ENCODE measurements at places on chromosomes 12 and 14. TPM values are rescaled to one million over a fixed set of nuclear protein-coding genes. Genes with fewer than 3 reads are reported as not detected.

CRIP2 gene
- 38.7 TPM for total RNA-seq

DNA sequence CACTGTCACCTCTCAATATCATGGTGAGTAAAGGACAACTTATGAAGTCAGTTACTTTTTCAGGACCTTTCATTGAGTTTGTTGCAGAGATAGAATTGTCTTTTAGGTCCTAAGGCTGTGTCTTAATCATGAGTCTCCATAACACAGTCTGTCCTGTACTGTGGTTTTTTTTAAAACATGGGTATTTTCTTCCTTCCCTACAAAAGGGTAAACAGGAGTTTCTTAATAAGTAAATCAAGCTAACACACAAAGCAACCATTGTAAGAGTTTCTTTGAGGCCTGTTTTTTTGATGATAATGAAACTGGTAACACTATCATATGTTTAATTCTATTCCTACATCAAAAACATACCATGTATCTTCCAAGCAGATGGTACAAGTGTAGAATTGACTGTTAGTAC is 101.4 kb downstream of the PLEKHA5 start:
- no peak for DNase-seq
- H3K27ac ChIP-seq, result no peak overlapping the region
- no peaks in the 10 kb centered on the region for H3K36me3 ChIP-seq
- no peak overlapping the region for H3K4me3 ChIP-seq

DNA sequence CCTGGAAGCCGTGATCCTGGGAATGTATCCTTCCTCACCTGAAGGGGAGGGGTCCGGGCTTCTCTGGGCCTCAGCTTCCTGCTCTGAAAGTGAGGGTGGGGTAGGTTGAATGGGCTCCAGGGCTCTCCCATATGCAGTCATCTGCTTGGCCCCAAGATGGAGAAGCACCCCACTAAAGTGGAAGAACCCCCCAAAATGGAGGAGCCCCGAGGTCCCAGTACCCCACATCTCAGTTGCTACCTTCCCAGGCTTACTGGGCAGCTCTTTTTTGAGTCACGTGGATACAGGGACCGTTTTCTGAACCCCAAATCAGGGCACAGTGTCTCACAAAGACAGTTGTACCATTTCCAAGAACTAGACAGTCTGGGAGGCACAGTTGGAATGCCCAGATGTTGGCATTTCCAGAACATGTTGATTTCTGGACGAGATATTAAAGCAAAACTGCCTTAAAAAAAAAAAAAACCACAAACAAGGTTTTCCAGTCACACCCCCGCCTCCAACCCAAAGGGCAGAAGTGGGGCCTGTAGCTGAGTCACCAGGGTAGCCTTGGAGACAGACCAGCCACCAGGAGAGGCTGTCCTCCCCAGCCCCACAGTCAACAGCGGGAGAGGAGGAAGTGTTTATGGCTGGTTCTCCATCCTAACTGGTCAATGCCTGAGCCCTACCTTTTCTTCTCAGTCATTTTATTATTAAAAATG is 12.1 kb downstream of the VASH1 start:
- H3K27me3 ChIP-seq, result peaks cover 22% of the 10 kb centered on the region
- H3K4me1 ChIP-seq, result peaks cover 9% of the 10 kb centered on the region
- H3K27ac ChIP-seq, result no peak overlapping the region
- no peak for DNase-seq

PTGDR gene
- total RNA-seq, result 6.3 TPM

TMEM30B gene
- total RNA-seq, result 2.3 TPM

DNA sequence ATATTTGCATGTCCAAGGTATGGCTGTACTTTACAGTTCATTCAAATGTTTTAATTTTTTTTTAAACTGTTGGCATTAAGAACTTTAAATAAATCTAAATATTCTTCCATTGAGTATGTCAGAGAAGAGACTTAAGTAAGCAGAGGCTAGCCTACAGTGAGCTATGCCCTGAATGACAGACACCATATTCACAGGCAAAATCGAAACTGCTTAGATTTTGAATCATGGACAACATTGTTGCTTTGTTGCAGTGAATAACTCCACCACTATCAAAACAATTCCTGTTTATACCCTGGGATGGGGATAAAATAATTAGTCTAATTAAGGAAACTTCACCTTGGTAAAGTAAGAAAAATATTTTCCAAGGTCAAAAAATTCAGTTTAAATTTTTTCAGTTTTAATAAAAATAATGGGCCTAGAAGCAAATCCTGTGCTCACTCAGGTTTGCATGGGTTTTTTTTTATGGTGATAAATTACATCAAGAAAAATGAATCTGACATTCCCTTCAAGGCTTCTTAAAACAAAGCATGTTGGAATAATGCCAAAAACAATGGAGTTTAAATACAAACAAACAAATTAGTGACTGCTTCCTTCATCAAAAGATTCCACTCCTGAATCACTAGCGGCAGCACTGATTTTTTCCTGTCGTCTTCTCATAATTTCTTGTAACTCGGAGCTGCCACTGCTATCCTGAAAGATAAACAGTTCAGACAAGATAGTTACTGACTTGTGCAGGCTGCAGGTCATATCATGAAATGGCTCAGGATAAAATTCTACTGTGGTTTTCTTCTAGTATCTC is 168.2 kb downstream of the EPS8 start:
- no peak overlapping the region for H3K27ac ChIP-seq
- H3K27me3 ChIP-seq, result no peaks in the 10 kb centered on the region
- DNase-seq, result no peak
- H3K4me3 ChIP-seq, result no peak overlapping the region
- H3K4me1 ChIP-seq, result no peaks in the 10 kb centered on the region

PSMA3 gene
- total RNA-seq, result 139 TPM

AQP6 gene
- not detected for total RNA-seq

DNA sequence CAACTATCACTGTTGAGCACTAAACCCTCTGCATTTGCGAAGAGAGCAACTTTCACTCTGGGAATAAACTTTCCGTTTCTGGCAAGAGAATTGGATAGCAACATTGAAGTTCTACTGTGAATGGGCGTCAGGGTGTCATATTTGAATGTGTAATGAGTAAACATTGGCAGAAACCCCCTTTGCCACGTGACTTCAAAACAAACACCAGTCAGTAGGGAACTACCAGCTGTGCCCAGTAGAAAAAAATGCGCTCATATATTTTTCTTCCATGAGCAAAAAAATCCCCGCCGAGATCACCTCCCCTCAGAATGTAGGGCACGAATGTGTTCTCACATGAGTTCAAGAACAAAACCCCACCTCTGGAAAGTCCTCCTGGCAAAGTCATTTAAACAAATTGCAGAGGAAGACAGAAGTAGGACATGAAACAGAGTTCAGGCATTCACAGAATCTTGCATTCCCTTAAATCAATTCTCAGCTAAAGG is 80.6 kb downstream of the BTG1 start:
- peak overlapping the region; percentile 30 for H3K27ac ChIP-seq
- peaks cover 10% of the 10 kb centered on the region for H3K4me1 ChIP-seq
- no peaks in the 10 kb centered on the region for H3K36me3 ChIP-seq
- no peaks in the 10 kb centered on the region for H3K27me3 ChIP-seq
- DNase-seq, result peak; percentile 81

GRCh38 chr14:23538050-23538718 is 13.4 kb downstream of the ZFHX2 start:
- no peak overlapping the region for H3K4me3 ChIP-seq
- peaks cover 3% of the 10 kb centered on the region for H3K4me1 ChIP-seq
- no peak for DNase-seq
- peaks cover 7% of the 10 kb centered on the region for H3K27me3 ChIP-seq
- no peak overlapping the region for H3K27ac ChIP-seq

GRCh38 chr12:75478116-75478794 is 2.3 kb upstream of the GLIPR1 start:
- no peaks in the 10 kb centered on the region for H3K27me3 ChIP-seq
- H3K4me3 ChIP-seq, result no peak overlapping the region
- no peaks in the 10 kb centered on the region for H3K36me3 ChIP-seq

RASAL1 gene
- total RNA-seq, result 2.9 TPM

- no peak overlapping the region for H3K4me3 ChIP-seq
- H3K4me1 ChIP-seq, result no peaks in the 10 kb centered on the region
- DNase-seq, result no peak
- peaks cover 17% of the 10 kb centered on the region for H3K27me3 ChIP-seq
- H3K27ac ChIP-seq, result no peak overlapping the region
- H3K36me3 ChIP-seq, result no peaks in the 10 kb centered on the region
These were observed 134.2 kb downstream of the DICER1 start for GRCh38 chr14:95023115-95023514.

SELPLG gene
- total RNA-seq, result 111 TPM

DNA sequence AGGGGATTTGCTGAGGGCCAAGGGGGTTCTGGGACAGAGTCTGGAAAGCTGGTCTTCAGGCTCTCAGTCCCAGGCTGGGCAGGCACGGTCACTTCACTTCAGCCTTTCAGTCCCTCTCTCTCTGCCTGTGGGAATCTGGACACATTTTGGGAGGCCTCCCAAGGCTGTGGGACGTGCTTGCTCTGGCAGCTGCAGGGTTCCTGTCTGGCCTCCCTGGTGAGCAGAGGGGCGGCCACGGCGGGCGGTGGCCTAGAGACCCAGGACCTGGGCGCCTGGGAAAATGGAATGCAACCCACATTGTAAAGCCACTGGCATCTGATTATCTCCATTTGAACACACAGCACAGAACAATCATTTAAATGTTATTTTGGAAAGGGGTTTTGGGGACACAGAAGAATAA is 10.1 kb upstream of the ALDH2 start:
- peaks cover 38% of the 10 kb centered on the region for H3K36me3 ChIP-seq
- H3K27ac ChIP-seq, result no peak overlapping the region
- H3K27me3 ChIP-seq, result no peaks in the 10 kb centered on the region
- no peak for DNase-seq

GRCh38 chr14:78975734-78976133 is 805.6 kb downstream of the NRXN3 start:
- H3K36me3 ChIP-seq, result no peaks in the 10 kb centered on the region
- H3K27me3 ChIP-seq, result no peaks in the 10 kb centered on the region
- no peaks in the 10 kb centered on the region for H3K4me1 ChIP-seq
- no peak overlapping the region for H3K27ac ChIP-seq
- DNase-seq, result no peak
- H3K4me3 ChIP-seq, result no peak overlapping the region

DNA sequence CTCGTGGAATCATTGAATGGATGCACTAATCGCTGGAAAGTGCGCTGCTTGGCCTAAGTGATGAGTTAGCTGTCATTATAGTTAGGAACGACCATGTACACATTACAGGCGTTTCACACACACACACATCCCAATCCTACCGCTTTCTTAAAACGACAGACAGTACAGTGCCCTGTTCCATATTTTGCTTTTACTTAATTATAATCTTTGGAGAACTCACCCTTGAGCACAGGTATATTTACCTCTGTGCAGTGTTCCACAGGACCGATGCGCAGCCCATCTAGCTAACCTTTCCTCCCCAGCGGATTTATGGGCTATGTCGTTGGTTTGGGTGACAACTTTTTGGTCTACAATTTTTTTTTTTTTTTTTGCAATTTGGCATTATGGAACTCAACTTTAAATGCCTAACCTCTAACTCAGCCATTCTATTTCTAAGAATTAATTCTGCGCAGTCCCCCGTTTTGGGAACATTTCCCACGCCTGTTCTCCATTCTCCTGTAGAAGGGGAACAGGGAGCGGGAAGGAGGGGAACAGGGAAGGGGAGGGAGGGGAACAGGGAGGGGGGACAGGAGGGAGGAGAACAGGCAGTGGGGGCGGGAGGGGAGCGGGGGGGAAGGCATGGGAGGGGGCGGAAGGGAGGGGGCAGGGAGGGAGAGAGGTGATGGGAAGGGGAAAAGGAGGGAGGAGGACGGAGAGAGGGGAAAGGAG is 663 bp upstream of the ULK1 start:
- H3K4me1 ChIP-seq, result peaks cover 24% of the 10 kb centered on the region
- peak overlapping the region; percentile 29 for H3K27ac ChIP-seq
- DNase-seq, result no peak
- no peaks in the 10 kb centered on the region for H3K27me3 ChIP-seq

DNA sequence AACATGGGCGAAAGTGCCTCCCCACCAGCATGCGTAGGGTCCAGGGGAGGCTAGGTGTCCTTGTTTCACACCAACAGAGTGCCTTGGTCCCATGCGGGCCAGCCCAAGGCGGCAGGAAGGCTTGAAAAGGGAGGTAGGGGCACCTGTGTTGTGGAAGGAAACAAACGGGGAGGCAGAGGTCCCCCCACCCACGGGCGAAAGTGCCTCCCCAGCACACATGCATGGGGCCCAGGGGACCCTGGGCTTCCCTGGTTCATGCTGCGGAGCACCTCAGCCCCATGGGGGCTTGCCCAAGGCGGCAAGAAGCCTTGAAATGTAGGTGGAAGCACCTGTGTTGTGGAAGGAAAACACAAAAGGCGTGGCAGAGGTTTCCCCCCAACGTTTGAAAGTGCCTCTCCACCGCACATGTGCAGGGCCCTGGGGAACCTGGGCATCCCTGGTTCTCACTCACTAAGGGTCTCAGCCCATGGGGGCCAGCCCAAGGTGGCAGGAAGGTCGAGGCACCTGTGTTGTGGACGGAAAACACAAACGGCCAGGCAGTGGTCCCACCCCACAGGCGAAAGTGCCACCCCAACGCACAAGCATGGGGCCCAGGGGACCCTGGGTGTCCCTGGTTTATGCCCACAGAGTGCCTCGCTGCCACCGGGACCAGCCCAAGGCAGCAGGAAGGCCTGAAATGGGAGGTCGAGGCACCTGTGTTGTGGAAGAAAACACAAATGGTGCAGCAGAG is 374.7 kb downstream of the ALG10 start:
- H3K27me3 ChIP-seq, result no peaks in the 10 kb centered on the region
- H3K4me1 ChIP-seq, result no peaks in the 10 kb centered on the region
- H3K36me3 ChIP-seq, result no peaks in the 10 kb centered on the region
- no peak overlapping the region for H3K4me3 ChIP-seq

GRCh38 chr12:60255044-60255443 is 659.2 kb downstream of the SLC16A7 start:
- no peaks in the 10 kb centered on the region for H3K27me3 ChIP-seq
- no peaks in the 10 kb centered on the region for H3K36me3 ChIP-seq
- no peaks in the 10 kb centered on the region for H3K4me1 ChIP-seq
- no peak for DNase-seq

DNA sequence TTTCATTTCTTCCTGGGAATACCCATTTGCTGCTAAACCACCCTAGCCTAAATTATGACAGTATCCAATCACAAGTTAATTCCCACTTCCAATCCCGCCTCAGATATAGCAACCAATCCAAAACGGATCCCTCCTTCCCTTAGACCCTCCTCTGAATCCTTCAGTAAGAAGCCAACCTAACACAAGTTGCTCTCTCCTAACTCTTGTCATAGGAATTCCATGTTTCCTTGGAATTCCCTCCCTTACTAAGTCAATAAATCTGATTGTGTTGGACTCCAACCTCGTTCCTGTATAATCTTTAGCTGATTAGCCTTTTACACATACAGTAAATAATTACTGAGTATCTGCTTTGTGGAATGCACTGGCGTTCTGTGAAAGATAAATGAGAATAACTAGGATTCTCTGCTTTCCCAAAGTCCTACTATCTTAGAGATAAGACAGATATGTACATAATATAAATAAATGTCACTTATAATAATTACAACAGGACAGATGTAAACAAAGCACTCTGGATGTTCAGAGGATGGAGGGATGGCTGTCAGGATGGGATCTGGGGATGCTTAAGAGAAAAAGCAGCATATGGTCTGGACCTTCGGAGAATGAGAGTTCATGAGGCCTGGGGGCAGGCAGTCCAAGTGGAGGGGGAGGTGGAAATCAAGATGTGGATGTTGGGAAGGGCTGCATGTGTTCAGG is 185.8 kb upstream of the SOX5 start:
- H3K4me1 ChIP-seq, result no peaks in the 10 kb centered on the region
- no peak overlapping the region for H3K4me3 ChIP-seq
- no peak overlapping the region for H3K27ac ChIP-seq
- no peak for DNase-seq
